ENCODE measurements at places on chromosomes 16 and 17. TPM values are rescaled to one million over a fixed set of nuclear protein-coding genes. Genes with fewer than 3 reads are reported as not detected.
A peak's percentile ranks its signal among the peaks of the same experiment; 100 is the strongest.

GRCh38 chr16:6846452-6846851 is 486.2 kb upstream of the RBFOX1 start:
- no peak for DNase-seq

Gene PVALEF
- polyA plus RNA-seq: 0.33 TPM

DNA sequence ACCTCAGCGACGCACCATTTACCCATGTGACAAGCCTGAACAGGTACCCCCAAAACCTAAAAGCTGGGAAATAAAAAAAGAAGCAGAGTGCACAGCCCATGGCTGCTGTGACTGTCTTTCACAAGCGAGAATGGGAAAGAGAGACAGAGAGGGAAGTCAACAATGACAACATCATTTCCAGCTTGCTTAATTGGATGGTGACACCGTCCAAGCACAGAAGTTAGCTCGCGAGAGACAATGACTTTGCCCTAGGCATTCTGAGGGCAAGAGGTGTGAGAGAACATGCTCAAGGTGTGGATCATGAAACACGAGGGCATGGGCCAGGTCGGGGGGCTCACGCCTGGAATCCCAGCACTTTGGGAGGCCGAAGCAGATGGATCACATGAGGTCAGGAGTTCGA is 19.3 kb upstream of the NSMCE1 start:
- DNase-seq: no peak

DNA sequence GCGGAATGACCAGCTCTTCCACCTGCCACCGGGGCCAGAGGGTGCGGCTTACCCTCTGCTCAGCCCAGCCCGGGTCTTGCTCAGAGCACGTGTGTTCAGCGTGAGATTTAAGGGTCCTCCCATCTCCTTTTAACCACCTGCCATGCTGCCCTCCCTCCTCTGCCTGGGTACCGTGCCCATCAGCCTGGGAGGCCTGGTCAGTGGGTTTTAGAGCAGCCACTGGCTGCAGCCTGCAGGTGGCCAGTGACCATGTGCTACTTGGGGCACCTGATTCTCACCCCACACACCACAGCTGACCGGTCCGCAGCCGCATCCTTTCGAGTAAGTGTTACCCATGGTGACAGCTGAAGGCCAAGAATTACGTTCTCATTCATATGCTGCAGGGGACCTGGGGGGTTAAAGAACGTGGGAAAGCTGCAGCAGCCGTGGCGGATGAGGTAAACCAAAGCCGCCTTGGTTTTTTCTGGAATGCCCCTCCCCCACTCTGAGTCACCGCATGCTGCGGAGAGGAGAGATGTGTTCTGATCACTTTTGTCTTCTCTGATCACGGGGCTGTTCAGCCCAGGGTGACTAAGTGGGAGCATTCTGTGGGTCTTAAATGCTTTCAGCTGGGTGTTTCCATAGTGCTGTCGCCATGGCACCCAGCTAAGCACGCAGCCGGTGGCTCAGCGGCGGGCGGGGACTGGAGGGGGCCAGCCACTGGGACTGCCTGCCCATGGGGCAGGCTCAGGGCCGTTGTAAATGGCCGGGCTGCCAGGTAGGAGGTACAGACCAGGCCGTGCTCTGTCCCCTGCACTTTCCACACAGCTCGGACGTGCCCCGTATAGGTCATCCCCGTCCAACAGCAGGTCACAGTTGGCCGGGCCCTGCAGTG is 59.8 kb downstream of the BAIAP2 start:
- DNase-seq: peak; percentile 89

DNA sequence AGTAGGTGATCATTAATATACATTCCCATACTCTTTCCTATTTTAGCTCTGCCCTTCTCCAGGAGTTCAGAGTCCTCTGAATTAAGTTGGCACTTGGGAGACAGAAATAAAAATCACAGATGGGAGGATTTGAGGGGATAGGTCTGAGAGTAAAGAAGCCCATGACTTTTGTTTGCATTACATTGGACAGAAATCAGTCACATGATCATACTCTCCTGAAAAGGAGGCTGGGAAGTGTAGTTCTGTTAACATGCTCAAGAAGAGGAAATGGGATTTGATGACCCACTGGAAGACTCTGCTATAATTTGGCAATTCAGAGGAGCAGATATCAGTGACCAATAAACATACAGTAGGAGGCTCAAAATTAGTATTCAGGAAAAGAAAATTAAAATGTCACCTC is 674.9 kb upstream of the C16orf82 start:
- DNase-seq: no peak

GRCh38 chr17:27481327-27481726 is 25.1 kb downstream of the KSR1 start:
- DNase-seq: no peak

GRCh38 chr17:10041287-10041612 is 136.2 kb upstream of the RCVRN start:
- DNase-seq: no peak

Gene ZFP3
- polyA plus RNA-seq: 15.0 TPM

Gene PYDC1
- polyA plus RNA-seq: not detected

Gene FBXO39
- 0.06 TPM for polyA plus RNA-seq

Gene ABCA10
- 3.5 TPM for polyA plus RNA-seq

GRCh38 chr16:86727632-86728031 is 149.3 kb downstream of the FOXL1 start:
- DNase-seq: no peak

- DNase-seq: peak; percentile 67
Observed at GRCh38 chr16:7025616-7026190, 306.9 kb upstream of the RBFOX1 start.

DNA sequence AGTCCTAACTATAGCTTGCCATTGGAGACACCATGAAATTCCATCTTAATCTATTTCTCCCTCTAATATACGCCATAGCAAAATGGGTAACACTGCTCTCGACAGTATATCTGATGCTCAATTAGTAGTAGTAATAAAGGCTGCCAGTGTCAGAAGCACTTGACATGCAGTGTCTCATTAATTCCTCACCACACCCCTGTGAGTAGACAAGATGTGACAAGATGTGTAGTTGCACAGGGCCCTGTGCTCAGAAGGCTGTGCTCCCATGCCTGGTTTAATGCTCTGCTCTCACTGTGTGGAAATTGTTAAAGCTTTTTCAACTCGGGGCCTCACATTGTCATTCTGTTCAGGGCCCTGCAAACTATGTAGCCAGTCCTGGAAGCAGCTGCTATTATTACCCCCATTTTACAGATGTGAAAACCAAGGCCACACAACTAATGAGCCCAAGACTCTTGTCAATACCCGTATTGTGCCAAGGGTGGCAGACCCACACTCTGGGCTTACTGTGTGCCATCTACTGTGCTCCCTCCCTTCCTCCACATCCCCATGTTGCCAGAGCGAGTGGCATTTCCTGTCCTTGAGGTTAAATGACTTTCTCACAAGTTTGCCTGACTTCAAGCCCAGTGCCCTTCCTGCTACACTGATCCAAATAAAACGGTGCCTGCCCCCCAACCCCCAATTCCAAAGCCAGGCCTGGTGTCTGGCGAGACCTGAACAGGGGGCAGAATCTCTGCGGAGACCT is 287.3 kb upstream of the CCL2 start:
- DNase-seq: no peak

DNA sequence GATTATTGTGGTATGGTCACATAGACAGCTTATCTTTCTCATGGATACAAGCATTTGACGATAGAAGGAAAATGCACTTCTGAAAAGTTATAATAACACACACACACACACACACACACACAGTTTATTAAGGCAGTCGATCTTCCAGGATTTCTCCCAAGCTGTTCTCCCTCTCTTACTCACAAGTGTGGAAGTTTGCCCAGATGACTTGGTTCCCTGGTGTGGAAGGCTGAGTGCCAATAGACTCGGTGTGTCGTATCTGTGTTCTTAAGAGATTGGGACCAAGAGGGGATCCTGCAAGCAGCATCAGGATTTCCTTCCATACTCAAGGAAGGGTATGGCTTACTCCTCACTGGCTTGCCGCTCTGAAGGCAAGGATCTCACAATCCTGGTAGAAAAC is 279.6 kb downstream of the HS3ST3B1 start:
- DNase-seq: no peak

GRCh38 chr17:43599835-43600234 is 53.7 kb upstream of the ETV4 start:
- no peak for DNase-seq

GRCh38 chr17:49439673-49440571 is 25.2 kb upstream of the PHB1 start:
- DNase-seq: no peak

Gene ST6GALNAC1
- polyA plus RNA-seq: 0.23 TPM

DNA sequence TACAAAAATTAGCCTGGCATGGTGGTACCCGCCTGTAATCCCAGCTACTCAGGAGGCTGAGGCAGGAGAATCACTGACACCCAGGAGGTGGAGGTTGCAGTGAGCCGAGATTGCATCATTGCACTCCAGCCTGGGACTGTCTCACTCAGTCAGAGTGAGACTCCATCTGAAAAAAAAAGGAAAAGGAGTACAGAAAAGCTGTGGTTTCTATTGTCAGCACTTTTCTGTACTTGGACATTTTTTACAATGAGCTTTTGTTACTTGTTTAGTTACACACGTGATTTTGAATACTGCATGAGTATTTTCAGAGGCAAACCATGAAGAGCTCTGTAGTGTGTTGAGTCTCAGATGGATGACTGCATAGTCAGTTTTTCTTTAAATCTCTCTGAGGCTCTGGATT is 26.3 kb downstream of the ZC3H18 start:
- DNase-seq: no peak

Gene CDRT15
- polyA plus RNA-seq: 0.61 TPM

Gene PSME3IP1
- polyA plus RNA-seq: 124 TPM

Gene PIRT
- not detected for polyA plus RNA-seq

- peak; percentile 75 for DNase-seq
Observed at GRCh38 chr16:19886073-19886941, 1.7 kb upstream of the GPRC5B start.

GRCh38 chr16:27725236-27726000 is 175.5 kb downstream of the KATNIP start:
- DNase-seq: no peak

DNA sequence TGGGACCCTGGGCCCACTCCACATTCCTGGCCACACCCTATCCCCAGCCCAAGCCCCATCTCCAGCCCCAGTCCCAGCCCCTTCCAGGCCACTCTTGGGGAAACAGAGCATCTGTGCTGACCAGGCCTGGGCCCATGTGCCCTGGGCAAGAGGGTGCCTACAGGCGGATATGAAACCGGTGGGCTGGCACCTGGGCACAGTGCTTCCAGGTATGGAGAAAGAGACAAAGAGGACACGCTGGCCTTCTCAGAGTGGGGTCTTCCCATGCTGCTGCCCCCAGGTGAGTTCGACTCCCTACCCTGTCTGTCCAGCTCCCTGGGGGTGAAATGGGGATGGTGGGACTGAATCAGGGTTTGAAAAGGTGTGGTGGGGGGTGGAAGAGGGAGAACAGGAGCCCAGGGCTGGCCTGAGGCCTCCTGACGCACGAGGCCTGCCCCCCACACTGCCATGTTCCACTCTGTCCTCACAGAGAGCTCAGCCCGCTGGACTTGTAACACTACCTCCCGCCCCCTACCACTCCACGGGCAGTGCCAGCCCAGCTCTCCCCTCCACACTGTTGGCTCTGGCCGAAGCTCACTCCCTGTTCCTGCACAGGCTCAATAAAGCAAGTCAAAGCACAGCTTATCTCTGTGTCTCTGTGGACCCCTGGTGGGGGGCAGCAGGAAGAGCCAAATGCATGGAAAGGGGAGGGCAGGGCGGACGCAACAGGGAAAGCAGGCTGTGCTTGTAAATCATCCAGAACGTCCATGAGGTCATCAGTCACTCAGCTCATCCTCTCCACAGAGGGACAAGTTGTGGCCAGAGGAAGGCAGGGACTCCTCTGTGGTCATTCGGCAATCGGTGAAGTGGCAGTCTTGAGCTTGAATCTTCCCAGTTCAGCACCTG is 71.1 kb upstream of the TMEM97 start:
- no peak for DNase-seq

- peak; percentile 78 for DNase-seq
Observed at GRCh38 chr17:17769869-17770631, 66.7 kb downstream of the SREBF1 start.

- no peak for DNase-seq
Observed at GRCh38 chr17:59466946-59467801, 98.2 kb upstream of the DHX40 start.
